SK-MEL-5 (cell line): ENCODE measurements at places on chromosomes 12 and 14. TPM values are rescaled to one million over a fixed set of nuclear protein-coding genes. Genes with fewer than 3 reads are reported as not detected.

RASSF9 gene
- total RNA-seq = 0.11 and 0.16 TPM in 2 replicates

DNA sequence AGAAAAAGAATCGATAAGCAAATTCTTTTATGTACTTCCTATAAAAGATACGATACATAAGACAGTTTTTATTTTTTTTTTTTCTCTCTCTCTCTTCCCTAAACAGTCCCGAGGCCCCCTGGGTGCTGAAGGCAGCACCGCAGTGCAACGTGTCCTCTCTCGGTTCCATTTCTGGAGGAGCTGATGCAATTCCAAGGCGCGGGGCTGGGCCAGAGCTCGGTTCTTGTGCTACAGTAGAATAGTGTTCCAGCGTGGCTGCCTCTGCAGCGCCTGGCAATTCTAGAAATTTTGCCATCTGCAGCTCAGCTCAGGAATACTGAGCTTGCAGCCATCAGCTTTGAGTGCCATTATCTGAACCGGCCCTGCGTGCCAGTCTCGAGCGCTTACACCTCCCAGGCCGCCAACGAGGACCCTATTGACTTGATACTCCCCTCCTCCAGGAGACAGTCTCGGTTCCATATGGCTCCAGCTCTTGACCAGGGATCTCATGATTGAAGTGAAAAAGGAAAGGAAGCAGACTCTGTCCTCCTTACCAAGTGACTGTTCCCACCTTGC, 630 bp downstream of the ALDH1L2 start:
- DNase-seq = peak; percentile 57

DNA sequence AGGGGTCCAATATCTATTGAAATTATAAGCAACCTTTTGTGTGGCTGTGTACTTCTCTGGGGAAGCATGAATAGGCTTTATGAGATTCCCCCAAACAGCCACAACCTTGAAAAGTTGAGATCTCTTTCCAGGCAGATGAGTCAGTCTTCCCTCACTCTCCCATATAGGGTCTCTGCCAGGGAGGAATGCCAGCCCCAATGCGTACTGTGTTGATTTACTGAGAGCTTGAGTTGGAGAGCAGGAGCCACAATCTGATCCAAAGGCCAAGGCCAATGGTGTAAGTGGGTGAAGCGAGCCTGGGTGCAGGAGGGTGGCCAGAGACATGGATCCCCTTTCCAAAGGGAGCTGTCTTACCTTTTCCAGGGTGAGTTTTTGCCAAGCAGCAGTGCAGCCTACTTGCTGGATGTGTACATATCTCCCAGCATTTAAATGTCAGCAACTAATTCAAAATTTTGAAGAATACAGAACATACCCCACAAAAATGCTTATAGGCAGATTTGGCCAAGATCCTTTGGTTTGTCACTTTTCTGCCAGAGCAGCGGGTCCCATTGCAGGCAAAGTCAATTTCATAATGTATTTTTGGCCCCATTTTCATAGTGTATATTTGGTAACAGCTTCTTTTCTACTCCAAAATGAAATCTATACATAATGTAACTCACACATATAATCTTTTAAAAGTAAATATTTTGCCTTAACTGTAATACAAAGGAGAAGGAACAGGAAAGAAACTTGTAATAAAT, 88.2 kb downstream of the TBC1D30 start:
- no peak for DNase-seq

DNA sequence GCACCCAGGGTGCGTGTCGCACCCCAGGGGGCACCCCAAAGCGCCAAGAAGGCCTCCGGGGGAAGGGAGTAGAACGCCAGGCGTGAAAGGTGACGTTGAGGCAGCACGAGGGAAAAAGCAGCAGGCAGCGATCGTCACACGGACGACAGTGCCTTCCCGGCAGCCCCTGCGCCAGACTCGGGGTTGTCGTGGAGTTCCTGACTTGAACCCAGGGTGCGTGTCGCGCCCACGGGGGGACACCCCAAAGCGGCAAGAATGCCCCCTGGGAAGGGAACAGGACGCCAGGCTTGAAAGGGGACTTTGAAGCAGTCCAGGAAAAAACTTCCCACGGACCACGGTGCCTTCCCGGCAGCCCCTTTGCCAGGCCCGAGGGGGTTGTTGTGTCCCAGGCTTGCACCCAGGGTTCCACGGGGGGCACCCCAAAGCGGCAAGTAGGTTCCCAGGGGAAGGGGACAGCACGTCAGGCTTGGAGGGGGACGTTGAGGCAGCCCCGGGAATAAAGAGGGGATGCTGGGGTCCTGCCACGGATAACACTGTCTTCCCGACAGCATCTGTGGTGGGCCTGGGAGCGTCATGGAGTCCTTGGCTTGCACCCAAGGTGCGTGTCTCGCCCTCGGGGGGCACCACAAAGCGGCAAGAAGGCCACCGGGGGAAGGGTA, 159.2 kb upstream of the ALG10B start:
- no peak for DNase-seq

GRCh38 chr12:41441180-41441579, 253.1 kb downstream of the PDZRN4 start:
- no peak for DNase-seq

CLEC9A gene
- total RNA-seq = not detected in 2 replicates

P2RX2 gene
- not detected in 2 replicates for total RNA-seq
